ENCODE measurements at places on chromosomes 4 and X. TPM values are rescaled to one million over a fixed set of nuclear protein-coding genes. Genes with fewer than 3 reads are reported as not detected.
A peak's percentile ranks its signal among the peaks of the same experiment; 100 is the strongest.

- H3K4me1 ChIP-seq: no peaks in the 10 kb centered on the region
- no peaks in the 10 kb centered on the region for H3K36me3 ChIP-seq
- no peak for DNase-seq
- no peaks in the 10 kb centered on the region for H3K27me3 ChIP-seq
- H3K27ac ChIP-seq: no peak overlapping the region
- H3K4me3 ChIP-seq: no peak overlapping the region
These were observed 102.8 kb upstream of the OR13H1 start for GRCh38 chrX:131441033-131441432.

DNA sequence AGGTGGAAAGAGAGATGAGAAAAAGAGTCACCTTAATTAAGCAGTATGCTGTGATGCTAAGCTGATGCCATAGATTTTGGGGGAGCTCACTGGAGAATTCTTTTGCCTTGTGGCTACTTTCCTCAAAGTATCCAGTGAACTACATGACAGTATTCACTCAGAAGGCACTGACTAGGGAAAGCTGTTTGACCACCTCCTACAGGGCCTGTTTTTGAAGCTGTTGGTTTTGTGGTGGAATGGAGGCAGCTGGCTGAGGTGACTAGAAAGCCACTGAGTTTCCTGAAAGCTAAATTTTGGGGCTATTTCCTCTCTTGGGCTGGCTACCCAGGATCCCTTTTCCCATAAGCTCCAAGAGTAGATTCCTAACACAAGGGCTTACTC lies 124.8 kb upstream of the EOLA2 start:
- no peak overlapping the region for H3K4me3 ChIP-seq
- H3K27ac ChIP-seq: no peak overlapping the region
- no peak for DNase-seq

GRCh38 chr4:25797136-25797535 lies 65.7 kb downstream of the SEL1L3 start:
- H3K27ac ChIP-seq: no peak overlapping the region
- no peaks in the 10 kb centered on the region for H3K36me3 ChIP-seq
- no peak overlapping the region for H3K4me3 ChIP-seq
- no peak for DNase-seq

GRCh38 chr4:590313-590841 lies 14.3 kb upstream of the TMEM271 start:
- no peaks in the 10 kb centered on the region for H3K4me1 ChIP-seq
- H3K4me3 ChIP-seq: no peak overlapping the region
- H3K27ac ChIP-seq: no peak overlapping the region
- DNase-seq: no peak

DNA sequence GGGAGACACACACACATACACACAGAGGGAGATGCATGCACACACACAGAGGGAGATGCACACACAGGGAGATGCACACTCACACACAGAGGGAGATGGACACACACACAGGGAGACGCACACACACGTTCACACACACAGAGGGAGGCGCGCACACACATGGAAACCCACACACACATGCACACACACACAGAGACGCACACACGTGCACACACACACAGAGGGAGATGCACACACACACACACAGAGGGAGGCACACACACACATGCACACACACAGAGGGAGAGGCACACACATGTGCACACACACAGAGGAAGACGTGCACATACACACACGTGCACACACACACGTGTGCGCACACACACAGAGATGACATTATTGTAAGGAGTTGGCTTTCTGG lies 79.1 kb downstream of the HMX1 start:
- H3K27me3 ChIP-seq: no peaks in the 10 kb centered on the region
- H3K4me3 ChIP-seq: no peak overlapping the region
- no peaks in the 10 kb centered on the region for H3K4me1 ChIP-seq
- no peak overlapping the region for H3K27ac ChIP-seq

GRCh38 chrX:120213438-120214265 lies 37.0 kb upstream of the ZBTB33 start:
- no peaks in the 10 kb centered on the region for H3K4me1 ChIP-seq
- no peaks in the 10 kb centered on the region for H3K36me3 ChIP-seq
- no peak overlapping the region for H3K4me3 ChIP-seq
- H3K27me3 ChIP-seq: peaks cover 2% of the 10 kb centered on the region

- no peaks in the 10 kb centered on the region for H3K36me3 ChIP-seq
- H3K4me1 ChIP-seq: no peaks in the 10 kb centered on the region
- H3K27ac ChIP-seq: no peak overlapping the region
- DNase-seq: no peak
These were observed 78.9 kb downstream of the IL21 start for GRCh38 chr4:122541996-122542395.

DNA sequence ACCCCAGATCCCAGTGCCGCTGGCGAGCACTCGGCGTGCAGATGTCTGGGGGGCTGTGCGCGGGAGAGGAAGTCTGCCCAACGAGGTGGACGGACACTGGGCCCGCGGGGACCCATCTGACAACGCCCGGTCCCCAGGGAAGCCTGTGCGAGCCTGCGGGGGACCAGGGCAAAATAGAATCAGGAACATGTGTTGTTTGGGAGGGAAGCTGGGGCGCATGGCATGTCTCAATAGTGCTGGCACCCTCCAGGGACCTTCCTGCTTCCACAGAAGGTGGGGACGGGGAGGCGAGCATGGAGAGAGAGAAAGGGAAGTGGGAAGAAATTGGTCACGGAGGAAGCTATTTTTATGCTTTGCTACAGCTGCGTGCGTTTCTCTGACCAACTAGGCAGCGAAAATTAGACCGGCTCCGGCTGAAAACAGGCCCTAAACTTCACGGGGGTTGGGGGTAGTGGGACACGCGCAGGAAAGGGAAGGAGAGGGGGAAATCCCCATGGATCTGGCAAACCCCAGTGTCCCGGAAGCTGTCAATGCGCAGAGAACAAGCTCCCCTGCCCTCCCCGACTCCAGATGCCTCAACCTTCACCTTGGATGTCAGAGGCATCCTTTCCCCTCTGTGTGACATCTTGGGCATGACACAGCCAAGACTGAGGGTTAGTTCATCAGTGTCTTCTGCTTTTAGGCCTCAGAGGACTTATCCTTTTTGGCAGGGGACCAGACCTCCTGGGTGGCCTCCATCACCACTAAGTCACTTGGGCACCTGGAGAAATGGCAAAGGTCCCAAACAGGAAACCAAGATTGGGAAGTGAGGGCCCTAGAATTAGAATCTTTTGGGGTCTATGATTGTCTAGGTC lies 169.8 kb upstream of the BCOR start:
- DNase-seq: no peak
- H3K27me3 ChIP-seq: peaks cover 4% of the 10 kb centered on the region
- H3K4me3 ChIP-seq: peak overlapping the region; percentile 67
- H3K4me1 ChIP-seq: peaks cover 10% of the 10 kb centered on the region

- H3K27me3 ChIP-seq: no peaks in the 10 kb centered on the region
- H3K4me1 ChIP-seq: no peaks in the 10 kb centered on the region
- H3K36me3 ChIP-seq: no peaks in the 10 kb centered on the region
- DNase-seq: no peak
- H3K4me3 ChIP-seq: no peak overlapping the region
These were observed 123.8 kb upstream of the TEX13D start for GRCh38 chrX:124208660-124209059.

GRCh38 chr4:3029464-3029863 lies 44.9 kb downstream of the HTT-AS start:
- no peaks in the 10 kb centered on the region for H3K27me3 ChIP-seq
- DNase-seq: no peak
- no peak overlapping the region for H3K27ac ChIP-seq
- no peaks in the 10 kb centered on the region for H3K36me3 ChIP-seq
- no peaks in the 10 kb centered on the region for H3K4me1 ChIP-seq

DNA sequence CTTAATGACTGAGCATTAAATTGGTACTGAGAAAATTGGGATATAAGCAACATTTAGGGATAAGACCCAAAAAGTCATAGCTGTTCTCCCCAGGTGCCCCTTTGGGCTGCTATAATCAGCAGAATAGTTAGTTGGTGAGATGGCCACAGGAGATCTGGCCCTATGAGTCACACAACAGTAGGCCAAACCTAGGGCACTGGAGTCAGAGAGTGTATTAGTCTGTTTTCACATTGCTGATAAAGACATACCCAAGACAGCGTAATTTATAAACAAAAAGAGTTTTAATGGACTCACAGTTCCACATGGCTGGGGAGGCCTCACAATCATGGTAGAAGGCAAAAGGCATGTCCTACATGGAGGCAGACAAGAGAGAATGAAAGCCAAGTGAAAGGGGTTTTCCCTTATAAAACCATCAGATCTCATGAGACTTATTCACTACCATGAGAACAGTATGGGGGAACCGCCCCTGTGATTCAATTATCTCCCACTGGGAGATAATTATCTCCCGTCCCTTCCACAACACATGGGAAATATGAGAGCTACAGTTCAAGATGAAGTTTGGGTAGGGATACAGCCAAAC lies 338.3 kb upstream of the NR3C2 start:
- H3K27me3 ChIP-seq: no peaks in the 10 kb centered on the region
- peaks cover 2% of the 10 kb centered on the region for H3K4me1 ChIP-seq
- H3K36me3 ChIP-seq: no peaks in the 10 kb centered on the region
- H3K27ac ChIP-seq: no peak overlapping the region

- peak within 1 kb of the TSS; percentile 90 for H3K27ac ChIP-seq
- H3K4me3 ChIP-seq: peak within 1 kb of the TSS; percentile 75
- H3K4me1 ChIP-seq: no peaks in the 10 kb centered on the region
These were observed at the start of gene AGA for GRCh38 chr4:177441803-177442622. Gene AGA (minus strand): TSS chr4:177442437. CDS start chr4:177442375, 62 bp downstream.

DNA sequence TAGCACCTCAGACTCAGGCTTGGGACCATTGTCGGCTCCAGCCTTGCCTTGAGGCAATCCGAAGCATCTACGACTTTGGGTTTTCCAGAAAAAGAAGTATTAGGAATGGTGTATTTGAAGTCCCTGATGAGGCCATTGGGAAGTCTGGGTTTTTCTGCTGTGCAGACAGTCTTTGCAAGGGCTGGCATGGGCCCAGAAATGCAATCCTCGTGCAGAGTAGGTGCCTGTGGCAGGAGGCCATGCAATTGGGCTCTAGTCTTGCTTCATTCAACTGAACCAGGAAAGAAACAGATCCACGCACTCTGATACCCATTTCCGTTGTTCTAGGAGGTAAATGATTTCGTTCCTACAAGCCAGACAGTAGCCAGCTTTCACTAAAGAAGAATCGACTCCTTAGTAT lies 12.4 kb downstream of the ZFP92 start:
- DNase-seq: no peak
- no peaks in the 10 kb centered on the region for H3K27me3 ChIP-seq
- H3K27ac ChIP-seq: no peak overlapping the region
- H3K4me1 ChIP-seq: no peaks in the 10 kb centered on the region

DNA sequence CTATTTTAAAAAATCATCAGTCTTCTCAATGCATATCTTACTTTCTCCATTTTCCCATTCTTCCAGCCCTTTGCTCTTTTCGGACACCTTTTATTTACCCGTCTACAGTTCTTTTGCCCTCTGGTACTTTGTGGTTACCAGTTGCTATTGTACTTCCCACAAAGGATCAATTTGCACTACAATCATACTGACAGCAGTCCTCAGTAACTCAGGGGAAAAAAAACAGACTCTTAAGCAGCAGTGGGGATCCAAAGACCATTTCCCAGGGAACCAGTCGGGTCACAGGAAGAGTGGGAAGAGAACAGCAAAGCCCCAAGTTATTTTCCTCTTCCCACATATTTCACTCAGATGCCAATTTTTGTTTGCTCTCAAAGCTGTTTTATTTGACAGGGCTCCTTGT lies 23.1 kb downstream of the DMD start:
- H3K4me3 ChIP-seq: no peak overlapping the region
- H3K27me3 ChIP-seq: no peaks in the 10 kb centered on the region
- no peaks in the 10 kb centered on the region for H3K36me3 ChIP-seq
- H3K4me1 ChIP-seq: no peaks in the 10 kb centered on the region

Gene EXOC1L
- not detected for total RNA-seq

Gene TEX13B
- total RNA-seq: not detected

Gene SNCA
- total RNA-seq: 8.4 TPM

Gene RIBC1
- 2.5 TPM for total RNA-seq

Gene AFM
- not detected for total RNA-seq

Gene CCKAR
- not detected for total RNA-seq

Measured in kidney (tissue), 22 donors.